Fibroblast of the aortic adventitia (primary cell): ENCODE measurements at places on chromosomes 11 and 22.

DNA sequence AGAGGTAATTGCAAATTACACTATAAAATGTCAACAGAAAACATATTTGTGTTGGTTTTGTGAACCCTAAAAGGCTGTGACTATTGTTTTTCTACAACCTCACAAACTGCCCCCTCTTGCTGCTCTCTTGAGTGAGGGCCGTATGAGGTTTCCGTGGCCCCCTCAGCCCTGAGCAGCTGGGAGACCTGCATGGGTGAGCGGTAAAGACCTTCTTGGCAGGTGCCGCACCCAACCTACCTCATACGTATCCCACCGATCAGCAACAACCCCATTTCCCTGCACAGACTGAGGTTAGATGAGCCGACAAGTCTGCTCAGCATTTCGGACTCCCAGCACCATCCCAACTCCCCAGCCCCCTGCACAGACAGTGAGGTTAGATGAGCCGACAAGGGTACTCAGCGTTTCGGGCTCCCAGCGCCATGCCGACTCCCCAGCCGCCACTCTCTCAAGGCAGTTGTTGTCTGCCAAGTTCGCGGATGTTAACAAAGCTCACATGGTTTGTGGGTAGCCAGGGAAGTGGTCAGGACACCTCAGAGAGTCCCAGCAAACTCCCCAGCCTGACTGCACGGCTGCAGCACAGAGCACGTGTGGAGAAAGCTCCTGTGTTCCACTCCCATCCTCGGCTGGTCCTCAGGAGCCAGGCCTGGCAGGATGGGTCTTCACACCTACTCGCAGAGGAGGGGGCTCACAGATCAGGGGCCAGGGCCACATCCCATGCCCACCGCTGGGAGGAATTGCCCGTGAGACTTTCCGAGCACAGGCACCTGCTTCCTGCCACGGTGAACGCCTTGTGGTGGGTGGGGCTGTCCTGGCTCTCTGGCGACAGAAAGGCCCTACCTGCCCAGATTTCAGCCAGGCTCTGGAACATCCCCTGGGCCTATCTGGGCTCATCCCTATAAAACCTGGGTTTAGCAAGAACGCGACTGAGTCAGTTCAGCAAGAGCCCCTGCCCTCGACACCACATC is 502.9 kb downstream of the BRD1 start:
- DNase-seq = no peak

DNA sequence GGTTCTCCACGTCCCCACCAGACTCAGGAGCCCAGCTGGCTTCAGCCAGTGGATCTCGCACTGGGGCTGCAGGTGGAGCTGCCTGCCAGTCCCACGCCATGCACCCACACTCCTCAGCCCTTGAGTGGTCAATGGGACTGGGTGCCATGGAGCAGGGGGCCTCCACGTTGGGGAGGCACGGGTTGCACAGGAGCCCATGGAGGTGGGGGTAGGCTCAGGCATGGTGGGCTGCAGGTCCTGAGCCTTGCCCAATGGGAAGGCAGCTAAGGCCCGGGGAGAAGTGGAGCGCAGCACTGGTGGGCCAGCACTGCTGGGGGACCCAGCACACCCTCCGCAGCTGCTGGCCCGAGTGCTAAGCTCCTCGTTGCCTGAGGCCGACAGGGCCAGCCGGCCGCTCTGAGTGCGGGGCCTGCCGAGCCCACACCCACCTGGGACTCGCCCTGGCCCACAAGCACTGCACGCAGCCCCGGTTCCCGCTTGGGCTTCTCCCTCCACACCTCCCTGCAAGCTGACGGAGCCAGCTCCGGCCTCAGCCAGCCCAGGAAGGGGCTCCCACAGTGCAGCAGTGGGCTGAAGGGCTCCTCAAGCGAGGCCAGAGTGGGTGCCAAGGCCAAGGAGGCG is 258.5 kb upstream of the PDGFD start:
- DNase-seq = no peak

- DNase-seq = no peak
Observed at GRCh38 chr22:49037701-49038245, 789.9 kb downstream of the BRD1 start.

DNA sequence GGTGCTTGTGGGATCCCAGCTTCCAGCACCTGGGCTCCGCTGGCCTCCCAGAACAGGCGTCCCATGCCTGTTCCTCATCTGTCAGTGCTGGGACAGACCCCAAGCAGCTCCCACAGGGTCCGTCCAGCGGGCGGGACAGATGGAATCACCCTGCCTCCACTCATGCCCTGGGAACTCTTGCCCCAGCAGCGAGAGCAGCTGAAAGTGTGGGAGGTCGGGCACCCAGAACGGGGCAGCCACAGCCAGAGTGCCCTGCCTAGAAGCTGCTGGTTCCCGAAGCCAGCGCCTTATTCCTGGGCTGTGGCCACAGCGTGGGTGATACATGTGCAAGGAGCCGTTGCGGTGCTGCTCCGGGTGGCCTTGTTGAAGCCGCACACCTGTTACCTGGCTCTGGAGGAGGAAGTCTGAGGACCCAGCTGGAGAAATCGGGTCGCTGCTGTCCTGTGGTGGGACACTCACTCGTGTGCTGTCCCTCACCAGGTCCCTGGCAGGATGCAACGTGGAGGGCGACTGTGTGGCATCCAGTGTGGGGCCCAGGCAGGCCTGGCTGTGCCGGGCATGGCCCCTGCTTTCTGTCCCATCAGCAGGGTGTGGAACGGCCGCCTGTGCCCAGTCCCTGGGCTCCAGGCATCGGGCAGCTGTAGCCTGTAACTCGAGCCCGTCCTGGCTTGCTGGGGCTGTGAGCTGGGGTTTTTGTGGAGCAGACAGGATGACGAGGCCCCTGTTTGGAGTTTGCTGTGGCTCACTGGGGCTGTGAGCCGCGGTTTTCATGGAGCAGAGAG is 16.2 kb downstream of the GRAMD4 start:
- no peak for DNase-seq

- peak; percentile 67 for DNase-seq
Observed at GRCh38 chr11:48052183-48053044, 72.1 kb downstream of the PTPRJ start.

- DNase-seq = no peak
Observed at GRCh38 chr11:122757201-122757600, 81.1 kb upstream of the CRTAM start.

DNA sequence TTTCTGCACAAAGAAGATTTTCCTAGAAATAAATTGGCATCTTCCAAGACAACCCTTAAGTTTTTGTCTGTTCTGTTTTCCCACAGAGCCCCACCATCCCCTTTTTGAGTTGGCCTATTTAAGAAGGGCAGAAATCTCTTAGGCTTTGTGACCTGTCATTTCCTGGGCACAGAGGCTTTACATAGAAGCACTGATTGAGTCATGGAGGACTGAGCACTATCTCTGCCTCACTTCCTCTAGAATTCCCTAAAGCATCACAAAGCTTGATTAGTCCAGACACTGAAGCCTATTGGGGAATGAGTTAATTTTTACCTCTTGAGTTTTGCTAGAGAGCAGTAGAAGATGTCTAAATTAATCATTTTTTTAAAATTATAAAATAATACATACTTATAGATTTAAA is 25.4 kb downstream of the TRIM44 start:
- DNase-seq = peak; percentile 46

- DNase-seq = no peak
Observed at GRCh38 chr11:14538271-14538925, 18.2 kb upstream of the PSMA1 start.

GRCh38 chr11:69365558-69365957 is 71.6 kb downstream of the MYEOV start:
- DNase-seq = no peak

- no peak for DNase-seq
Observed at GRCh38 chr11:41316751-41317150, 142.7 kb downstream of the LRRC4C start.

DNA sequence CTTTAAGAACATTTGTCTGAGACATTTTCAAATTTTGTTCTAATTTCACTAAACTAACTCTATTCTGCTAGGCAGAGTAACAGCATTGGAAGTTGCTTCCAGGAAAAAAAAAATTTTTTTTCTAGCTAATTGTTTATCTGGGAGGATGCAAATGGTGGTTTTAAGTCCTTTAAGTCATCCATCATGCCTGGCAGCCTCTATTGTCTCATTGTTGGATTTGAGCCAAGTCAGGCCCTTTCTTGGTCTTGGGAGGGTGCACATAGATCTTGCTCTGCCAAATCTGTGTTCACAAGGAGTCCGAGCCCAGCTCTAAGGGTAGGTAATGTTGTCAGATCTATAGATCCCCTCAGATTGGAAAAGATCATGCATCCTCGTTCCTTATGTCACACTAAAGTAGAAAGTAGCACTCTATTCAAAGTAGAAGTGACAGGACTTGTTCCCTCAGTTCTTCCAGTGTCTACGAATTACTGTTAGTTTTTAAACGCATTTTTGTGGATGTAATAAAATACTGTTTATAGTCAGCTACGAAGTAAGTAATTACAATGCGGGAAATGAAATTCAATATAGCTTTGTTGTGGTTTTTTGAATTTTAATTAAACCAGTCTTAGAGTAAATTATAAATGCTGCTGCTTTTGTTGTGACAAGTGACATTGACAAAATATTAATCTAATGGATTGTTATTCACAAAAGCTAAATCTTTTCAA is 166.0 kb upstream of the RASSF10 start:
- peak; percentile 98 for DNase-seq

DNA sequence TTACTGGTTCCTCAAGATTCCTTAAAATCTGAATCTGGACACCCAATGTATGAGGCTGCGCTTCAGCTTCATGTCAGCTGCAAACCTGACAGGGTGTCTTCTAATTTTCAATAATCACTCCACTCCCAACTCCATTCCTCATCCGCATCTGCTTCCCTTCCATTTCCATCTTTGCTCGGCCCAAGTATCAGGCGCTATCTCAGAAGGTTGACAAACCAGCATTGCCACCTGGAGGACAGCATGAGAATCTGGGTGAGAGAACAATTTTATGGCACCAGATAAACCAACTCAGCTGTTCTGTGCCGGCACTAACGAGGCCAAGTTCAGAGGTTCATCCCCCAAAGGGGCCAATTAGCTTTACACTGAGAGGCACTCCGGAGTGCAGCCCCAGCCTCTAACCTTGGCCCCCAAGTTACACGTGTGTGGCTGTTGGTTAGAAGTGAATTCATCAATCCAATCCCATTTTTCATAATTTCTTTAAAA is 79.1 kb upstream of the LMO2 start:
- peak; percentile 81 for DNase-seq

GRCh38 chr11:59767225-59767611 is 12.0 kb downstream of the STX3 start:
- DNase-seq = peak; percentile 6

- no peak for DNase-seq
Observed at GRCh38 chr11:46553814-46554212, 40.0 kb downstream of the AMBRA1 start.

GRCh38 chr11:116727990-116728389 is 44.8 kb downstream of the BUD13 start:
- no peak for DNase-seq

- DNase-seq = no peak
Observed at GRCh38 chr11:36121054-36121453, 168.2 kb downstream of the COMMD9 start.

- no peak for DNase-seq
Observed at GRCh38 chr11:32497951-32498350, 62.6 kb upstream of the WT1 start.

GRCh38 chr11:125871391-125872137 is 15.9 kb upstream of the HYLS1 start:
- DNase-seq = peak; percentile 69

DNA sequence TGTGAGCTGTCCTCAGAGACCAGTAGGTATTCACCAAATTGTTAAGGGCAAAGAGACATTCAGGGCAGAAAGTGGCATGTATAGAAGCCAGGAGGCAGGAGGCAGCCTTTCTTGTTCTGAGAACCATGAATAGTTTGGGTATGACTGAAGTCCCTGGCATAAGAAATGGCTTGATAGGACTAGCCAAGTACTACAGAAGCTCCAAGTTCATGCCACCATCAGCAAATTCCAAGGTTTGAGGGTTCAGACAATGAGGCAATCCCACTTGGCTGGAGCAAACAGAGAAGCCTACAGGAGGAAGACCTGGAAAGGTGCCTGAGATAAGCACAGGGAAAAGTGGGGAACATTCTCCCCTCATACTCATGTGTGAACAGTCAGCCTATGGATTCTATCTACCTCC is 25.8 kb downstream of the XRRA1 start:
- peak; percentile 29 for DNase-seq

DNA sequence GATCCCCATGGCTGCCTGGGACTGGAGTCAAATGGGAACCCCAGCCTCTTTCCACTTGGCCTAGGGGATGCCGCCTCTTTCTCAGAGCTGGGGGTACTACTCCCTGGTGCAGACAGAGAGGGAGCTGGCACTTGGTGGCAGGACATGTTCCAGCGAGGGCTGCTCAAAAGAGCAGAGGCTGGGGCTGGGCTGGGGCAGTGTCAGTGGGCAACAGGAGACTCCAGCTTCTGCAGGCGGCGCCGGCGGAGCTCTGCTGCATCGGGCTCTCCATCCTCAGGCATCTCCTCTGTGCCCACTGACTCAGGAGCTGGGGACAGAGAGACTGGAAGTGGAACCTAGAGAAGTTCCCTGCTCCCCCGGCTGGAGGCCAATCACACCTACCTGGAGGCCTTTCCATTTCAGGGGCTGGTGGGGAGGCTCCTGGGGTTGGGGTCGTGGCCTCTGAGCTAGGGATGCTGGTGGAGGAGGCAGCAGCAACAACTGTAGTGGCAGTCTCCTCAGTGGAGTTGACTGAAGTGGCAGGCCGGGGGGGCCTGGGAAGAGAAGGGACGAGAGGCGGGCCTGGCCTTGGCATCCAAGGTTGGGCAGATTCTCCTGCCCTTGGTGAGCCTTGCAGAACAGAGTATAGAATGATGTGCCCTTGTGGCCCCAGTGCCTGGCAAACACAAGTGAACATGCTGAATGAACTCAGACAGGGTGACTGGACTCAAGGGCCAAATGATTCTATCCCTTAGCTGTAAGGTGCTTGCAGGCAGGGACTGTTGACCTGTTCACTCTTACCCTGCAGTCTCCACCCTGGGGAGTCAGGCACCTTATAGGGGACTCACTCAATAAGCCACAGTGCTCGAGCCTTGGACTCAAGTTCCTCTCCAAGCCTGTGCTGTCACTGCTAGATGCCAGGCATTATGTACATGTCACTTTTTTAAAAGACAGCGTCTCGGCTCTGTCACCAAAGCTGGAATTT is 5.9 kb downstream of the SYVN1 start:
- no peak for DNase-seq

DNA sequence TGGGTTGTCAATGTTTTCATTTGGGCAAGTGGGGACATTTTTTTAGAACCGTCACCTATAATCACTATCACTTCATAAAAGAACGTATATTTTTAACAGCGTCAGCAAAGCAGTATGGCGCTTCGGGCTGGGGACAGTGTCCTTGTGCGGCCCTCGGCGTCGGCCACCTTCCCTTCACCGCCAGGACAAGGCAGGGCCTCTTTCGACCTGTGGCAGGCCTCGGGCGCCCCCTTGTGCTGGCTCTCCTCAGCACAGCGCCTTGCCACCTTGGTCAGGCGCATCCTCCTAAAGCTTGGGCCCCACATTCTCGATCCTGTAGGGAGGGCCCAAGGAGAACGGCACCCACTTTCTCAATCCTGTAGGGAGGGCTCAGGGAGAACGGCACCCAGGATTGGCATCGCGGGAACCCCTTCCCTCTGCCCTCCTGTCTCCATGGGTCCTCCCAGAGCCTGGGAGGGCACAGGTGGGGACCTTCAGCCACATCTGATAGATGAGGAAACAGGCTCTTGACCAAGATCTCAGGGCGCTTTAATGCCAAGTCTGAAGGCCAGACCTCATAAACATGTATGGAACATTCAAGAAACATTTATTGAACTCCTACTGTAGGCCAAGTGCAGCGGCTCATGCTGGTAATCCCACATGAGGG is 11.5 kb upstream of the FADD start:
- peak; percentile 47 for DNase-seq

GRCh38 chr11:115406404-115406803 is 97.8 kb downstream of the CADM1 start:
- no peak for DNase-seq

- DNase-seq = peak; percentile 40
Observed at GRCh38 chr11:10499452-10499851, 41.5 kb downstream of the RNF141 start.
